T-helper 22 cell (primary cell): ENCODE measurements at places on chromosomes 11 and 22.

DNA sequence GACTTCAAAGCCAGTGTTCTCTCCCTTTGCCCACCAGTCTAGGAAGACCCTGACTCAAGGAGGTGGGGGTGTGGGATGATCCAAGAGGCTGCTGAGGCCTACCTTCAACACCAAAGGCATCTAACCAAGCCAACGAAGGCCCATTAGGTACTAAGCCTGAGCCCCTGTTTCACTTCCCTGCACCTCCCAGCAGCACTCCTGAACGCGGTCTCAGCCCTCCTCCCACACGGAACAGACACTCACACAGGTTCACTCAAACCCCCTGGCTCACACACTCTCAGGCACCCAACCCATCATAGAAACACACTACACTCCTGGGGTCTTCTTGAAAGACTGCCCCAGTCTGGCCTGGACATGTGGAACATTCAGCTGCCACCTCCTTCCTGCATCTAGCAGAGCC, 40.7 kb downstream of the SLC22A12 start:
- no peak for DNase-seq

DNA sequence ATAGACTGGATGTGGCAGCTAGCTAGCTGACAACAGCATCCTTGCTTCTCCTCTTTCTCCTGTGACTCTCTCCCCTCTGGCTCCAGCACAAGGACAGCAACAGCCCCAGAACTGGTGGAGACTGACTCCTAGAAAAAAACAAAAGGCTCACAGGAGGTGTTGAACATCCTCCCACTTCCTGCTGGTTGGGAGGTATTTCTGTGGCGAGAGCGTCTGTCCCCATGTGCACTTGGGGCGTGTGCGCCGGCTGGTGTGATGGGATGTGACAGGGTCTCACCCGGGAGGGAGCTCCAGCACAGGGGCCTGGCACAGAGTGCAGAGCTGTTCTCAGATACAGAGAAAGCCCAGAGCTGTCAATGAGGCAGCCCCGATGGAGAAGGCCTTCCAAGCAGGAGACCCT, 107.2 kb upstream of the E2F8 start:
- DNase-seq, result no peak

DNA sequence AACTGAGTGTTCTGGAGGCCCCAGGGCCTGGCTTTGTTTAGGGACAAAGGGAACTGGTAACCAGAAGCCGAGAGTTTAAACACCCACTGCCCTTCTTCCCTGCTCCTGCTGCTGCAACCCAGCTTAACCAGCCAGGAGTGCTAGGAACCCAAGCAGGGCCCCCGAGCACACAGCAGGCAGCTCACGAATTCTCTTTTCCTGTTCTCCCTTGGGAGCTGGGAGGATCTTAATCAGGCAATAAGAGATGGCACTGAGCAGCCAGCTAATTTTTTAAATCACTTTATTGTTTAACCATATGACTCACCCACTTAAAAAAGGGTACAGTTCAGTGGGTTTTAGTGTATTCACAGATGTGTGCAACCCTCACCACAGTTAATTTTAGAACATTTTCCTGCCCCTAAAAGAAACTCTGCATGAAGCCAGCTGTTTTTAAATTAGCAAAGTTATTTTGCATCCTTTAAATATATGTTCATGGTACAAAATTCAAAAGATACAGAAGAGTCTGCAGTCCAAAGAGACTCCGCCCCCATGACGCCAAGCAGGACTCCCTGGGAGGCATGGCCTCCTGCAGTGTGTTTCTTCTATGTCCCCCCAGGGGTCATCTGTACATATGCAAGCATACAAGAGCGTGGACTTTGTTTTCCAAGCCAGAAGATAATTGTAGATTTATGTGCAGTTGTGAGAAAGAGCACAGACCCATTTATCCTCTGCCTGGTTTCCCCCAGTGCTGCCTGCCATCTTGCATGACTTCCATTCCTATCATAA, 18.9 kb upstream of the PPP6R3 start:
- DNase-seq, result no peak

DNA sequence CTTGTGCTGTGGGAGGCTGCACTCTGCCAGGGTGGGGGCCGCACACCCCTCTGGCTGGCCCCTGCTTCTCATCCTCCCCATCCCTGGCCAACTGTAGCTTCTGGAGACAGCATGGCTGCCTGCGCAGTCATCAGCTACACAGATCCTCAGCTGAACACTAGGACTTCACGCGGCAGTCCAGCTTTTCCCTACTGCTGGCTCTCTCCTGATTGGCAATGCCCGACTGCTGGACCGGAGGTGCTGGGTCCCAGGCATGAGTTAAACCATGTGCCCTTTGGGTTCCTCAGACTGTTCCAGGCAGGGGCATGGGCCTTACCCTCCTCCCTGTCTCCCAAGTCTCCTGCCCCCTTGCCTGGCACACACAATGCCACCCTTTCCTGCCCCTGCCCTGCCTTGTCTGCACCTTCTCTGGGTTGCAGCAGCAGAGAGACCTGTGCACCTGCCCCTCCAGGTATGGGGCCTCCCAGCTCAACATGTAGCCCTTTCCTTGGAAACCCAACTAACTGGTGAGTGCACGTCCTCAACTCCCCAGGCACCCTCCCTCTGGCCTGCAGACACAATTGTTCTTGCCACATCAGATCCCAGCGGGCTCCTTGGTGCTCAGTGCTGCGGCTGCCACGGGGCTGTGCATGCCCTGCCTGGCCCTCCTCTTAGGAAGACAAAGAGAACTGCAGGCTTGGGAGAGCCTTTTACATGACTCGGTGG, 1039.2 kb downstream of the TBC1D22A start:
- no peak for DNase-seq

- no peak for DNase-seq
Measured at GRCh38 chr11:69518081-69518950, 36.9 kb downstream of the LINC01488 start.

GRCh38 chr11:80473562-80473961, 1032.7 kb upstream of the TENM4 start:
- DNase-seq, result no peak

- DNase-seq, result no peak
Measured at GRCh38 chr11:100719809-100720221, 32.7 kb downstream of the ARHGAP42 start.
